ENCODE measurements at places on chromosomes 3 and 15. TPM values are rescaled to one million over a fixed set of nuclear protein-coding genes. Genes with fewer than 3 reads are reported as not detected.
A peak's percentile ranks its signal among the peaks of the same experiment; 100 is the strongest.

DNA sequence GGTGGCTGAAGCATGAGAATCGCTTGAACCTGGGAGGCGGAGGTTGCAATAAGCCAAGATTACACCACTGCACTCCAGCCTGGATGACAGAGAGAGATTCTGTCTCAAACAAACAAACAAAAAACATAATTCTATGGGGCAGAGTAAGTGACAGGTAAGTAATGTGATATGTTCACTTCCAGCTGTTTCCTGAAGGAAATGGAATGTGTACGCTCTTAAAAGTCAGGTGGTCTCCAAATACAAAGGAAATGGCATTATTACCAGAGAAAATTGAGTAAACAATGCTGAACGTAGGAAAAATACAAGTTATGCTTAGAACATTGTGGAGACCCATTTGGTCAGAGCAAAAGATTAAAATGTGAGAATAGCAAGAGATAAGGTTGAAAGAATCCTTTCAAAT lies 278.5 kb downstream of the SCAPER start:
- no peak for DNase-seq

DNA sequence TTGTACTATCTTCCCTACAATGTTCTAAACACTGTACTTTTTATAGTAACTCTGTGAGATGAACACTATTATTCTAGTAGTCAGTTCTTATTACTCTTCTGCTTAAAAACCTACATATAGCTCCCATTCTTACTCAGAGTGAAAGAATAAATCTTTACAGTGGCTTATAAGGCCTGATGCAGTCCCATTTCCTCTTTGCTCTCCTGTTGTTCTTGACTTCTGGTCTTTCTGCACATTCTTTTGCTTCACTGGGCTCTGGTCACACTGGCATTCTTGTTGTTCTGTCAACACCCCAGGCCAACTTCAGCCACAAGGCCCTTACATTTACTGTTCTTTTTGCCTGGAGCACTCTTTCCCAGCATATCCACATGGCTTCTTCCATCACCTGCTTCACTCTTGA lies 58.2 kb upstream of the TP63 start:
- DNase-seq: no peak

DNA sequence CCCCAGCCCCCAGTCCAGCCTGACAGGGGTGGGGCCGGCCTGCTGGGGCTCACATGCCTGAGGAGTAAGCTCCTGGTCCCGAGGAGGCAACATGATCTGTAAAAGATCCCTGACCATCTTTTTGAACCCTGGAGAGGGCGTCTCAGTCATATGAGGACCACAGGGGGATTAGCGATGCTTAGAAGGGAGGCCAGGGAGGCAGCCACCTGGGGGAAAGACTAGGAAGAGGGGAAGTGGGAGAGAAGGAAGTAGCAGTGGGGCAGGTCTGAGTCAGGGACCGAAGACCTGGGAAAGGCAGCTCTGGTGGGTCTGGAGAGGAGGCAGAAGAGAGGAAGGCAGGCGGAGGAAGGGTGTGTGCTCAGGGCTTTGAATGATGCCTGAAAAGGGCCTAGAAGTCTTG lies 18.9 kb downstream of the PIF1 start:
- DNase-seq: no peak

DNA sequence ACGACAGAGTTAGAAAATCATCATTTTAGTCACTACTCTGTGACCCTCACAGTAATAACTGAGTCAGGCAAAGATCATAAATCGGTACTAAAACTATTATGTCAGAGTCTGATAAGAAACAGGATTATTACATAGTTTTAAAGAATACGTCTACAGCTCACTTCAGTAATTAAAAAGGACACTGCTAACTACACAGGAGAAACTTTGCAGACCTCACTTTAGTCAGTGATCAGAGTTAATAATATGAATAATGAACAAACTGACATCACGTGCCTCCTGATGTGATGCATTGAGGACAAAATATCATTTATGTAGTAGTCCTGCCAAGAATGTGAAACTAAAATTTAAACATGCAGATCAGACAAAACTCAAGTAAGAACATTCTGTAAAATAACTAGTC lies 162.2 kb downstream of the PCCB start:
- DNase-seq: no peak

DNA sequence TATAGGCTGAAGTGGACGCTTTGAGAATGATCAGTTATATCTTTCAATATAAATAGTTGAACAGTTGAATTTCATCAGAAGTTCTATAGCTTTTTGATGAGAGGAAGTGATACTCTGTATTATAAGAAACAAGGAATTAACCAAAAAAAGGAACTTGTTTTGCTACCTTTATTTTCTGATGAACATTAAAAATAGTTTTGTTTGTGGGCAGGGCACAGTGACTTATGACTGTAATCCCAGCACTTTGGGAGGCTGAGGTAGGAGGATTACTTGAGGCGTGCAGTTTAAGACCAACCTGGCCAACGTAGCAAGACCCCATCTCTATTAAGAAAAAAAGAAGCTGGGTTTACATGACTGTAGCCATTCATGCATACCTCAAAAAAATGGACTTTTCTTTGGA lies 16.7 kb downstream of the BLOC1S6 start:
- no peak for DNase-seq

GRCh38 chr3:52061121-52061910 lies 4.9 kb upstream of the DUSP7 start:
- DNase-seq: no peak

DNA sequence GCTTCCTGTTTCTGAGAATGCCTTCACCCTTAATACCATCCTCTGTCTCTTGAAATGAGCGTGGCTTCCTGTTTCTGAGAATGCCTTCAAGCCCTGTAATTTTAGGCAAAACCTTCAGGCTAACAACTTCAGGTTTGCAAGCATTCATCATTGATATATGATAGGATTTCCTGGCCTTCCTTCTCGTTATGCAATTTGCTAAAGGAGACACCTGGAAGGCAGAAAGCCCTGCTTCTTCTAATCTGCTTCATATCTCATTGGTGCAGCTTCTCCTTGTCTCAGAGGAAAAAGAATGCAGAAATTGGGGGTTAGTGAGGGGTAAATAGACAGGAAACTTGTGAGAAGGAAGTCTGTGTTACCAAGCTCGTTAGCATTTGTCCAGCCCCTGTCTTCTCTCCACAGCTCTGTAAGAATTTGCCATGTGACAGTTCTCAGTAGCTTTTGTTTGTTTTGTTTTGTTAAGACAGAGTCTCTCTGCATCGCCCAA lies 7.3 kb downstream of the ARL6IP5 start:
- no peak for DNase-seq

- DNase-seq: peak; percentile 49
Observed at GRCh38 chr3:127988770-127989557, 63.3 kb upstream of the SEC61A1 start.

- no peak for DNase-seq
Observed at GRCh38 chr3:99114565-99115291, 213.2 kb upstream of the DCBLD2 start.

DNA sequence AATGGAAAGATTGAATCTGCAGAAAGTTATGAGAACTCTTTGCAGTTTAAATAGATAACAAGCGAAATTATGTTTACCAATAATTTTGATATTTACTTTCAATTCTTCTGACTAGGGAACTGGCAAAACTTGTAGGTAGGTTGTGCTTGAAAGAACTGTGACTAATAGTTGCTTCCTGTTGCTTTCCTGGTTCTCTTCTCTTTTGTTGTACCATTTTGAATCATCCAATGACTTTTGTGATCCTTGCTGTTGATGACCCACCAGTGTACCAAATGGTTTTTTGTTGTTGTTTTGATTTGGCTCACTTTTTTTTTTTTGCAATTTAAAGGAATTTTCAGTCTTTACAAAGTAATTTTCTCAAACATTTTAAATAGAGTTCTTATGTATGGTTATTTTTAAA lies 64.9 kb upstream of the DCBLD2 start:
- DNase-seq: no peak

- DNase-seq: no peak
Observed at GRCh38 chr3:118782755-118783202, 251.9 kb downstream of the IGSF11 start.

DNA sequence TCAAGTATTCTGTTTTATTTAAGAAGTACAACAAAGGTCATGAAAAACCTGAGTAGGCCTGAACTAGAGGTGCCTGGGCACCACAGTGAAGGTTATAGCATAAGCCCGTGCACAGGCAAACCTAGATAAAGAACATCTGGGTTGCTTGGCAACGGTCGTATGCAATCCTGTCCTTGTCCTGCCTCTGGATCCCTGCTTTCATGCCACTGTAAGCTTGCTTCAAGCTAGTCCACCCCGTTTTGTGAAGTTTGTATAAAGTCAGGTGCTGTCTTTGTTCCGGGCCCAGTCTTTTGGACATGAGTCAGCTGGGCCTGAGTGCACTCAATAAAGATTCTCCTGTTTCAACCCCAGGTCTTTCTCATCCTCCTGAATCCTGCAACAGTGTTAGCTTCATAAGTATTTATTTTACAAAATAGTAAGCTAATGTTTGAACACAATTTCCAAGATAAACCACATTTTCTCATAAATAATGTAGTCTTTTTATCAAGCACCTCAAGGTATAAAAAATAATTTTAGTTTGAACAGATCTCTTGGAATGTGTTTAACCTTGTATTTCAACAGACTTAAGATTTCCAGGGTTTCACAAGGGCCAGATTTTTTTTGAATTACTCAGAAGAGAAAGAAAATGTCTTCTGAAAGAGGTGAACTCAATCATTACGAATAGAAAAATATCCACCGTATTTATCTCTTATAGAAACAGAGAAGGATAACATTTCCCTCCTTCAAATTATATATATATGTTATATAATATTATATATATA lies 14.3 kb upstream of the SLC9C1 start:
- peak; percentile 50 for DNase-seq

- DNase-seq: no peak
Observed at GRCh38 chr3:122925756-122926155, 101.8 kb downstream of the SEMA5B start.

GRCh38 chr15:69573815-69574475 lies 121.3 kb downstream of the RPLP1 start:
- DNase-seq: no peak

DNA sequence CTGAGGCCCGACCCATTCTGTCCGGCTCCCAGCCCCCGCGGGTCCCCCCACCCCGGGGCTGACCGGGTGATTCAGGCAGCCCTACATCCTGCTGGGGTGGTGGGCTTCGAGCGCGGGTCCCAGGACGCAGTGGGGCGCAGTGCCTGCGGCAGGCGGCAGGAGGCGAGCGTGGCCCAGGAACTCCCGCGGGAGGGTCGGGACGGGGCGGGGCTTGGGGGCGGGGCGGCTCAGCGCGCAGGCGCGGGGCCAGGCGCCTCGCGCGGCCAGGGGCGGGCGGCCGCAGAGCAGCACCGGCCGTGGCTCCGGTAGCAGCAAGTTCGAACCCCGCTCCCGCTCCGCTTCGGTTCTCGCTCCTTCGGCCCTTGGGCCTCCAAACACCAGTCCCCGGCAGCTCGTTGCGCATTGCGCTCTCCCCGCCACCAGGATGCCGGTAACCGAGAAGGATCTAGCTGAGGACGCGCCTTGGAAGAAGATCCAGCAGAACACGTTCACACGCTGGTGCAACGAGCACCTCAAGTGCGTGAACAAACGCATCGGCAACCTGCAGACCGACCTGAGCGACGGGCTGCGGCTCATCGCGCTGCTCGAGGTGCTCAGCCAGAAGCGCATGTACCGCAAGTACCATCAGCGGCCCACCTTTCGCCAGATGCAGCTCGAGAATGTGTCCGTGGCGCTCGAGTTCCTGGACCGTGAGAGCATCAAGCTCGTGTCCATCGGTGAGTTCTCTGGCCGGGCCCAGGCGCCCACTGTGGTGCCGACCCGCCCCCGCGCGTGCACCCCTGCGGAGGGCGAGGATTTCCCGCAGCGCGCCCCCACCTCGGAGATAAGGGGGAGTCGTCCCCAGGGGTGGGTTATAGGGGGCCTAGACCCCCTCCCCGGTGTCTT lies at the start of gene FLNB:
TSS of gene FLNB (plus strand) at position 282 of the 885 bp plus-strand sequence. CDS start at position 425, 143 bp downstream.
- no peak for DNase-seq

DNA sequence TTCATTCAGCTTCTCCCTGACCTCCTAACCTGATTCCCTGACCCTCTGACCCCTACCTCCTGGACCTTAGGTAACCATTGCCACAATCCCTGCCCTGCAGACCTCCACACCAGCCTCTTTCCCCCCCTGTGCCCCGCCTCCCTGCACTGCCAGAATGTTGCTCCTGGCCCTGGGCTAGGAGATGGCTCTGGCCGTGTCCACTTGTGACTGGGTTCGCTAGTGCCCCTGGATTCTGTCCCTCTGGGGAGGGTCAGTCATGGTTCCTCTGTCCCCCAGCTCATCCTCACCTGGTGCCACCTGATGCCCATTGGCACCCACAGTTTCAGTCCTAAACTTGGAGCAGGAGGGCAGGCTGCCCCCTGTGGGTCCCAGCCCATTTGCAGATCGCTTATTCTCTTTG lies 56.2 kb upstream of the PRR23E start:
- no peak for DNase-seq

DNA sequence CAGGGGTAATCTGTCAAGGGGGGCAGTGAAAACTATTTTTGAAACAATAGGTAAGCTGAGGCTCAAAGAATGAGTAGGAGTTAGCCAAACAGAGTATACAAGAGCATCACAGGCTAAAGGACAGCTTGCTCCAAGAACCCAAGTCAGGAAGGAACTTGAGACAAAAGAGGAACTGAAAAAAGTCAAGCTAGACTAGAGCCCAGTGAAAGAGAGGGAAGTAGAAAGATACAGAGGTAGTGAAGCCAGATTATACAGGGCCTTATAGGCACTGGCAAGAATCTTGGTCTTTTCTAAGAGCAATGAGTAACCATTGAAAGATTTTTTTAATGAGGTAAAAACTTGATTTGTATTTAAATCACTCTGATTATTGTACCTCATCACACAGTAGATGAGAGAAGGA lies 69.9 kb downstream of the FILIP1L start:
- no peak for DNase-seq

GRCh38 chr3:139427283-139428060 lies 38.0 kb upstream of the COPB2 start:
- peak; percentile 62 for DNase-seq

GRCh38 chr3:17931131-17931530 lies 188.7 kb upstream of the TBC1D5 start:
- no peak for DNase-seq

Gene ARHGEF26
- total RNA-seq: 30.6 TPM

Gene SATB1
- 70.8 TPM for total RNA-seq

Gene FGD5
- total RNA-seq: 12.1 TPM

Gene GPR149
- 12.7 TPM for total RNA-seq

Gene ST8SIA2
- total RNA-seq: 8.5 TPM

Gene AHSG
- 1.5 TPM for total RNA-seq

Gene LMAN1L
- total RNA-seq: 0.11 TPM

Gene CLDN18
- 0.20 TPM for total RNA-seq

Gene SLC28A2
- total RNA-seq: not detected

Gene PCSK6
- 14.3 TPM for total RNA-seq

Measured in spinal cord (tissue), 10 donors.